ENCODE measurements at places on chromosomes 5 and 9.

DNA sequence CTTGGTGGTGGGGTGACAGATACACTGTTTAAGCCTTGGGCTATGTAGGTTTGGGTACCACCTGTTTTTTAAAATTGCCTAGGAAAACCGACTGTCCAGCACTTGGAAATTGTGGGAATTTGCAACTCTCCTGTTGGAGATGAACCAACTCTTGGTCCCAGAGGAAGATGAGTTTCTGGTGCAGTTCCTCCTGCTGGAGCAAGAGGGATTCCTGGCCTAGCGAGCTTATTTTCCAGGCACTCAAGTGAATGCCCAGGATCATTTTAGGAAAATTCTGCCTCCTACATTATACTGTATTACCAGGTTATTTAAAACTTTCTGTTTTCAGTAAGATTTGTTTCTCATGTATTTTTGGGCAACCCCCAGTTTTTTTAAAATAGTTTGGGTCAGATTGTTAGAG is 33.7 kb downstream of the AP3S1 start:
- peak; percentile 5 for DNase-seq

GRCh38 chr5:27911216-27911615 is 872.8 kb upstream of the CDH9 start:
- DNase-seq = no peak

GRCh38 chr5:32147236-32147635 is 26.9 kb downstream of the GOLPH3 start:
- no peak for DNase-seq

GRCh38 chr5:54133917-54134316 is 176.5 kb downstream of the ARL15 start:
- DNase-seq = no peak

DNA sequence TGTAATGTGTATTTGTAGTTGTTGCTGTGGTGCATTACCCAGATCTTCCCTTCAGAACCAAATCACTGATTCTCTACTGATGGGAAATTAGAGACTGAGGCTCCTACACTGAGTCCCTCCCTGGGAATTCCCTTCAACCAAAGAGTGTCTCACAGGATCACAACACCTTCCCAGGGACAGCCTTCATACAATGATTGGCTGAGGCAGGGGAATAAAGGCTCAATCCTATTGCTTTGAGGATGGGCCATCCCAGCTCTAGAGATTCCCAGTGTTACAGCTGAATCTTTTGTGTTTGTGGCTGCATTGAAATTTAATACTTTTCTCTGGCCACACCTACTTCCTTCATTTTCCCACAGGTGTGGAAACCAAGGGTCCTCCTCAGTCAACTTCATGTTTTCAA is 96.4 kb upstream of the ELL2 start:
- peak; percentile 9 for DNase-seq

DNA sequence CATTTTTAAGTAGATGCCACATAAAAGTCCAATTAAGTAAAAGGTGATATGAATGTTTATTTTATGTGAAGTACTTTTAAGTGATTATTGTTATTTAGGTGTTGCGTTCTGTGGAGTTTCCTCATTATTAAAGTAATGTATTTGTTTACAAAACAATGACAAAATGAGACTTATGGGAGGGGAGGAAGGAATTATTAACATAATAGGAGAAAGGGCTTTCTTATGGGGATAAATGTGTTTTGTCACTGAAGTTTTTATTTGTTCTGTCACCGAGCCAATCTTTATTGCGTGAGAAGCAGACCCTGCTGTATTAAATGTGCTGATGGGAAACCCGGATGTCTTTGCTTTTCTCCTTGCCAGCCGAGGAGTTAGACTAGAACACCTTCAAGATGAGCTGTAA is 44.5 kb downstream of the TRIO start:
- no peak for DNase-seq

GRCh38 chr9:123727332-123727731 is 202.6 kb downstream of the DENND1A start:
- no peak for DNase-seq

GRCh38 chr5:133728475-133728874 is 116.1 kb upstream of the FSTL4 start:
- no peak for DNase-seq

- DNase-seq = no peak
Measured at GRCh38 chr9:136656183-136656738, 6.5 kb upstream of the EGFL7 start.

DNA sequence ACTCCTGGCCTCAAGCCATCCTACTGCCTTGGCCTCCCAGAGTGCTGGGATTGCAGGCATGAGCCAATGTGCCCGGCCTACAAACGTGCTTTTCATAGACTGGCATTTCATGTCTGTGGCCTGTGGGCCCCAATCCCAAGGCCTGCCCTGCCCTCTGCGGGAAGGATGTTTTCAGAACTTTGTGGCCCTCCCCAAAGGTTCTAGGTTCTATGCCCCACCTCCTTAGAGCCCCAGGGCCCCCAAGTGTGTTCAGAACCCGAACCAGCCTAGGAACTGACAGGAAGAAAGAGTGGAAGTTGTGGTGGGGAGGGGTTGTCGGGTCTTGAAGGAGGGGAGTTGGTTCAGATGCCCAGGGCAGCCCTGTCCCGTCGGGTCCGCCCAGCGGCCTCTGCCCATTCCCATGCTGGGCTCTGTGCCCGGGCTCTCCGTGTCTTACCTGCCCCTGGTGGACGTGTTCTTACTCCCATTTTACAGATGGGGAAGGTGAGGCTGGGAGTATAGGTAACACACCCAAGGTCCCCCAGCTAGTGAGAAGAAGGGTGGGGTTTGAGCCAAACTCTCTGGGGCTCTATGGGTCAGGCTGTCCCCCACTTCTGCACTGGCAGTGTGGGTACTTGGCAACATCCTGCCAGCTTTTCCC is 175.8 kb upstream of the IER5L start:
- DNase-seq = no peak

DNA sequence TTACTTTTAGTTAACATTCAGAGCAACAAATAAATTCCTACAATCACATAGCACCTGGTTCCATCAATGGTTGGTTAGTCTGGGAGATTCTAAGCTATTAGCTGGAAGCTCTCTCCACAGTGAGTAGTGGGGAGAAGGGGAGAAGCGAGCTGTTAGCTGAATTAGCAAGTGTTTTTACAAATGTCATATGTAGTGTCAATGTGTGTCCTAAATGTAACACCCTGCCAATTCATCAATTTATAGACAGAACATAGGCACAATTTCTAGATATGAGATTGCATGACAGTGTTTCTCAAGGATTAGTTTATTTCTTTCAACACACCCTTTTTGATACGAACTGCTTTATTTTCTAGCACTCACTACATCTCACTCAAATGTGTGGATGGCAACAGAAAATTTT is 349.0 kb downstream of the PDE4D start:
- DNase-seq = no peak

DNA sequence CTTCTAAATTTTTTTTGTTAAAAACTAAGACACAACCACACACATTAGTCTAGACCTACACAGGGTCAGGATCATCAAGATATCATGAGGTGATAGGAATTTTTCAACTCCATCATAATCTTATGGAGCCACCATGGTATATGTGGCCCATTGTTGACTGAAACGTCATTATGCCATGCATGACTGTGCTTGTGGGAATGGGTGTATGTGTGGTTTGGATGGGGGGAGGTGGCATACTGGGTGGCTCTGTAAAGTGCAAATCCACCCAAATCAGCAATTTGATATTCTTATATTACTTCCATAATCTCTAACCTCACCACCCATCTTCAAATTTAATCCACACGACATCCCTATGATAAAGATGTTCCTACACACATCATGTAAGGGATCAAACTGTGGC is 21.0 kb downstream of the ADRB2 start:
- no peak for DNase-seq

GRCh38 chr9:90825586-90825985 is 24.0 kb downstream of the SYK start:
- no peak for DNase-seq

DNA sequence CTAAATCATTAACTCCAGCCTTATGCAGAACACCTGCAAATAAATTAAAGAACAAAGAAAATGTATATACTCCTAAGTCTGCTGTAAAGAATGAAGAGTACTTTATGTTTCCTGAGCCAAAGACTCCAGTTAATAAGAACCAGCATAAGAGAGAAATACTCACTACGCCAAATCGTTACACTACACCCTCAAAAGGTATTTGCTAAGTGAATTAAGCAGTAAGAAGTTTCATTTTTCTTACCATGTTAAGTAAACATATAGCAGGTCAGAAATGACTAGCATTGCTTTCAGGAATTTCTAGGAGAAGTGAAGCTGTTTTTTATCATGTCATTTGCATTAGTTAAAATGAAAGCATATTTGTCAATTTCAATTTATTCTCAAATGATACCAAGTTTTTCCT is 92.7 kb downstream of the MELK start:
- no peak for DNase-seq

DNA sequence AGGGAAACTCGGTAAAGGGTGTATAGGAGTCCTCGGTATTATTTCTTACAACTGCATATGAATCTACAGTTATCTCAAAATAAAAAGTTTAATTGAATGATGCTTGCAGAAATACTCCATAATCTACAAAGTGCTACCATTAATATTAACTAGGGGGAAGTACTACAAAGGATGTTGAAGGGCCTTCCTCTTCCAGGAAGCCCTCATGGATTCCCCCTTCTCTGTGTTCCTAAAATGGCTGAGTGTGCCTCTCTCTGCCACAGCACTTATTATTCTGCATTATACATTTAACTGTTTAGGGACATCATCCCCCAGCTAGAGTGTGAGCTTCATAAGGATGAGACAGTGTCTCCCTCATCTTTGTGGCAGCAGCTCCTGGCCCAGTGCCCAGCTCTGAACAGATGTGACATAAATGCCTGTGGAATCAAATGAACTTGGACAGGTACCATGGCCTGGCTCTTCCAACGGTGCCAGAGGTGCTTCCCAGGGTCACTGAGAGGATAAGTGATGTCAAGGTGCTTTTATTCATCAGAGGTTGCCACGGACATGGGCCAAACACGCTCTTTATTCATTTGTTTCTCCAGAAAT is 99.5 kb downstream of the PAX5 start:
- no peak for DNase-seq

GRCh38 chr5:78758169-78758839 is 109.7 kb upstream of the LHFPL2 start:
- DNase-seq = no peak

DNA sequence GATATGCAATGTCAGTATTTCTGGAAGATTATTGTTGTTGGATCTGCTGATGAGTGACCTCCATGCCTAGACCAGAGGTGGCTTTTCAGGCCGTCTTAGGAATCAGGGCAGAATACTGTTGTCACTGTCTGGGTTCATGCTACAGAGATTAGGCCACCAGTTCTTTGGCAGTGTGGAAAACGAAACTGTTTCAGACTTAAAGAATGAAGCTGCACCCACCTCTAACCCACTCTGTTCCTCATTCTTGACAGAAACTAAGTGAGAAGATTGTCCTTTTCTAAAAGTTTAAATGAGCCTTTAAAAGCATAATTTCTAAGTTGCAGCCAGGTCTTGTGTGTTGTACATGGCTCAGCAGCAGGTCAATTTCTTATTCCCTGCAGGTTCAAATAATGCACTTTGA is 444.3 kb downstream of the ENC1 start:
- DNase-seq = no peak

- no peak for DNase-seq
Measured at GRCh38 chr9:38233796-38234355, 158.6 kb upstream of the ALDH1B1 start.

GRCh38 chr5:172282272-172283019 is 1.1 kb downstream of the UBTD2 start:
- no peak for DNase-seq

DNA sequence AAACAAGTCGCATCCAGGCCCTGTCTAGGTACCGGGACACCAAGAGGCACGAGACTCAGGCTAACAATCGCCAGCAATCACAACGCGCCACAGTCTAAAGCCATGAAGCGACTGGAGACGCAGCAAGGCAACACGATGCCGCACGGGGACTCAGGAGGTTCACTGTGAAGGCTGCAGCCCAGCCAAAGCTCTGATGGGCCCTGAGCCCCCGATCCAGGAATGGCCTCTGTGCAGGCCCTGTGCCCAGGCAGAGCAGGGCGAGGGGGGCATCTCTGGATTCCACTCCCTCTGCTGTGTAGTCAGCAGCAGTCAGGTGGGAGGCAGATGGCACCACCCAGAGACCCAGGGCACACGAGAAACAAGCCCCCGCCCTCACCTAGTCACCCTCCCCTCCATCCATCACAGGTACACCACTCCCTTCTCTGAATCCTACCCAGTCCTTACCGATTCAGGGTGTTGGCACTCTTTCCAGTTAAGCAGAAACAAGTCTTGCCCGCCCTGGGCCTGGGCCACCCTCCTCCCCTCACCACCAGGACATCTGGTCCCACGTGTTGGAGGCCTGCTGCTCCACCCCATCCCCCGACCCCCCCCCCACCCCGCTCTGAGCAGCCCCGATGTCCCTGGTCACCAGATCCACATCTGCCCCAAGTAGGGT is 1.1 kb downstream of the RALGDS start:
- DNase-seq = no peak

DNA sequence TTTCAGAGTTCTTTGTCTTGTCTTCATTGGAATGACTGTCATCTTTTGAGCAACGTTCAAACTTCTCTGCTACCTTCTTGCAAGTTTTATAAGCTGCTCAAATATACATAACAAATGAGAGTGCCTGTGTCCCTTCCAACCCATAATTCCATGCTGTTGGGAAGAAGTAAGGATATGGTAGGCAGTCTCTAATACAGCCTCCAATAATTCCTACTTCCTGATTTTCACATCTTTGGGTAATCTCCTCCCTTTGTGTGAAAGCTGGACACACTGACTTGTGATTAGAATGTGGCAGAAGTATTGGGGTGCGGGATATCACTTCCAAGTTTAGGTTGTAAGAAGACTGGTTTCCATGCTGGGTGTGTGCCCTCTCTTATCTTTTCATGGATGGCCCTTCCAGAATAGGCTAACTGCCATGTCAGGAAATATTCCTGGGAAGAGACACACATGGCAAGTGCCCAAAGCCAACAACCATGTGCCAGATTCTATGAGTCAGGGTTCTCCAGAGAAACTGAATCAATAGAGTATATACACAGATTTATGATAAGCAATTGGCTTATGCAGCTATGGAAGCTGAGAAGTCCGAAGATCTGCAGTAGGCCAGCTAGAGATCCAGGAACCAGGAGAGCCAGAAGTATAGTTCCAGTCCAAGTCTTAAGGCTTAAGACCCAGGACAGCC is 531.3 kb downstream of the NTRK2 start:
- DNase-seq = no peak

Data from iPS DF 19.7 (cell line).